ENCODE measurements at places on chromosomes 7 and 10.

GRCh38 chr10:131576341-131577177, 265.0 kb upstream of the TCERG1L start:
- no peak for DNase-seq

DNA sequence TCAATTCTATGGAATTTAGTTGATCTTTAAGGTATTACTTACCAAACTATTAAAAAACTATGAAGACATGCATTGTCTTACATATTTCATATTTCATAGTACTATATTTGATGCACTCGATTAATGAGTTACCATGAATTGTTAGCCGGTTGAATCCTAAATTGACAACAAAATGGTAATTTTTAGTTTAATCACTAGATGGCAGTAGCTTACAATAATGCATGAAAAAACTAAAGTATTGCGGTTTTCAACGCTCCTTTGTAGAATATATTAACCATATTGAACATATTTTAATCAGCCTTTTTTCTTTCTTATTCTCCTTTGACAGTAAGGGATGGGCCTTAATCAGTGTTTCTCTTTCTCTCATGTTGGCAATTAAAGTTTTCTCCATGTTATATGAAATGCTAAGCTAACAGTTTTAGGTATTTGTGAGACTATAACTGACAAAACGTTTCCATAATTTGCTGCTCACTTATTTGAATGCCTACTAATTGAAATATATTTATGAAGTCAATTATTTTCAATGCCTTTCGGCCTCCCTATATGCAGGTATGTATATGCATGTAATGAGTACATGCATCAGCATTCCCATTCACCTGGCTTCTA, 48.5 kb upstream of the ARL4A start:
- no peak for DNase-seq

DNA sequence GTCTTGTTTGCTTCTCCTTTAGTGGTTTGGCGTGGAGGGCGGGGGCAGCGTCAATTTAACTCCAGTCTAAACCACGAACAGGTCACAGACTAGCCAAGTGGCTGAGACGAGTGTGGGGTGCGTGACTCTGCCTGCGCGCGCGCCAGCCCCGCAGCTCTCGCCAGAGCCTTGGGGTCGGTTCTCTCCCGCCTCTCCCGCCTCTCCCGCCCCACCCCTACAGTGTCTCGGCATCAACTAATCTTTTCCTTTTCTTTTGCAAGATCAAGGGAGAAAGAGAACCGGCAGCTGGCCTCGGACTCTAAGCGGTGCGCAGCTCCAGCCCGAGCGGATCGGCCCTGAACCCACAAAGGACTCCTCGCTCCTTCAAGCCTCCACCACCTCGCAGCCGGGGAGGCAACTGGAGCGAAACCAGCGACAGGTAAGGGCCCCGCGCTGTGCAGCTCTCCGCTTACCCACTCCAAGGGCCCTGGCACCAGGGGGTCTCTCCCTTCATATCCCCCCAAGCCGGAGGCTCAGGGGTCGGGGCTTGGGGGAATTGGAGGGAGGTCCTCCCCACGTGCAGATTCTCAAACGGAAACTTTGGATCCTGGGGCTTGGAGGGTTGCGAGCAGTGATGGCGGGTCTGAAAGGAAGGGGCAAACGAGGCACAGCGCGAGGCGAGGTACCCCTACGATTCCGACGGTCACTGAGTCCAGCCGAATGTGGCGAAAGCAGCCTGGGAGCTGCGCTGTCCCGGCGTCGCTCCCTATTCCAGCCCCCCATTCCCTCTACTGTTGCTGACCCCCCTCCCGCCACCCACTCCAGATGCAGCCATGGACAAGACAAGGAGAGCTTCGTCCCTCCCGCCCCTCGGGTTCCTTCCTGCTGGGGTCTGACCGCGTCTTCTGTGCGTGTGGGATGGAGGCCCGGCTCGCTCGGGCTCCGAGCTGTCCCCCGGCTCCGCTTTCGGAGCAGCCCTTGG, 829 bp downstream of the CHRM2 start:
- no peak for DNase-seq

DNA sequence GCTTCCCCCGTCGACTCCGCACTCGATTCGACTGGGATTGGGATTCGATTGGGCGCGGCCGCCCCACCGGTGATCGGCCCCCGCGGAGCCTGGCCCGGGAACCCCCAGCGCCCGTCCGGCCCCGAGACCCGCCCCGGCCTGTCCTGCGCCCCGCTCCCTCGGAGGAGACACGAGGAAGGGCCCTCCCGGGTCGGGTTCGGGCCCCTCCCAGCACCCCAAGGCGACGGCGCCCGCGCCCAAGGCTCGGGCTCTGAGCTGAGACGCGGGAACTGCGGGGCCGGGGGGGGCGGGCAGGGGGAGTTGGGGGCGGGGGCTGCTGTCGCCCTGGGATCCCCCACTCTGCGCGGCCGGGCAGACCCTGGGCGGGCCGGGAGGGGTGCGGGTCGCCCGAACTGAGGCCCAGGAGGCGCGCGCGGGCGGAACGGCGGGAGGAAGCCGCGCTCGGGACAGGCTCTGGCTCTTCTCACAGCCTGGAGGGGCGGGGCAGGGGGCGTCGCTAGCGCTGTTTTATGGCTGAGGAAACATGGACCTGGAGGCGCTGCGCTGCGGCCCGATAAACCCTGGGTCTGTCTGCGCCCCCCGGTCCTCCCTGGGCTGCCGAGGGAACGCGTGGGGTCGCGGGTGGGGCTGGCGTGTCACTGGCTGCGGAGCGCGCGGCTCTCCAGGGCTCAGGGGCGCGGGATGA, 1.7 kb upstream of the NKX6-2 start:
- no peak for DNase-seq

DNA sequence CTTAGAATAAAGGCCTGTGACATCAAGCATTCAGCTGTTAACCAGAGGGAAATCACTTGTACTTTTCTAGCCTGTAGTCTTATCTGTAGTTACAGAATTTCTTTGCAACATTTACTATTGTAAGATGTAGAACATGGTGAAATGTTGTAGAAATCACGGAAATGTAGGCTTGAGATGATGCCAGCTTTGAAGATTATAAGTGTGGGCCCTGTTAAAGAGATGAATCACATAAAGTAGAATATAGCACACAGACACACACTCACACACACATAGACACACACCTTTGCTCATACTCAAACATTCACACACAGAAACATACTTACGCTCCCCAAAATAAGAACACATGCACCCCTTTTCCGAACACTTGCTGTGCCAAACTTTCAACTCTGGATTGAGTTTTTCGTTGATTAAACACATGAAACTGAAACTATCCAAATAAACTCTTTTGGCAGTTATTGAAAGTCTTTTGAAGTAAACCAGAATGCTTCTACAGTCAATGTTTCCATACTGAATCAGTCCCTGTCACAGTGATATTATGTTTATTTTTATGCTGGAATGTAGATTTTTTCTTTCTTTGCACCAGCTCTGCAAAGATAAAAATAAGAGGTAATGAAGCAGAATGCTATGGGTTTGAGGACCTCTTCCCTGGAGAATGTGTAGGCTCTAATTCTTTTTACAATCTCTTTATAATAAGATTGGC, 230.3 kb upstream of the MEOX2 start:
- DNase-seq, result no peak

DNA sequence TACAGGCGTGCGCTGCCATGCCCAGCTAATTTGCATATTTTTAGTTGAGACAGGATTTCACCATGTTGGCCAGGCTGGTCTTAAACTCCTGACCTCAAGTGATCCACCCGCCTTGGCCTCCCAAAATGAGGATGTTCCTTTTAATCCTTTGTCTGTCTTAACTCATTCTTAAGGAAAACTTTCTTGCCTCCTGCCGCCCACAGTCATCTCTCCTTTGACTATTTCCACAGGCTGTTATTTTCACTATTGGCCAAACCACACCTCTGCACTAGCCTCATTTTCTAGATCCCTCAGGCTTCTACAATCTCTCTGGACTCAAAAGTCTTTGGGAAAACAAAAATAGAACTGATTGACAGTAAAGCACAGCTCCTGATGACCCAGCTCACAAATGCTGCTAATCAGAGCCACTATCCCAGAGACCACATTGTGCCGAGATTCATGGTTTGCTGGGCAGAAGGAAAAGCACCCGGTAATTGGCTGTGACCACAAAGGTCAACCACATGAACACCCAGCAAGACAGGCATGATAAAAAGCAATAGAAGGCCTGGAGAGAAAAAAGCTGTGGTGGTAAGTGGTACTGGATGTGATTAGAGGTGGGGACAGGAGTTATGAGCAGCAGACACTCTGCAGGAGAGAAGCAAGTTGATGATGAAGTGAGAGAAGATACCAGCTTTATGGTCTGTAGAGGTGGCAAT, 44.1 kb upstream of the ZNRF2 start:
- no peak for DNase-seq

DNA sequence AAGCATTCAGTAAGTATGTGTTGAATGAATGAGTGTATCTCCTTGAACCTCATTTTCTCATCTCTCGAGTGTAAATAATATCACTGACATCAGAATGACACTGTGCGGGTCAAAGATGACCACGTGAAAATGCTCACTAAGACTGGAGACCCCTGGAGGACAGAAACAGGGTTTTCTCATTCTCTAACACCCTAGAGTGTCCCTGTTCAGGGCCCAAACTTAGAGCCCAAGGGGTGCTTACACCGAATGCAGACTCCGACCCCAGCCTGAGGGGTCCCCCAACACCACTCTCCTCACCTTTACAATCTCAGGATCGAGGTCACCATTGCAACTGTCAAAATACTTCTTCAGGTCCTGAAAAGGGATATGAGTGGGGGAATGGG, 1.4 kb downstream of the CDK5 start:
- DNase-seq, result no peak

DNA sequence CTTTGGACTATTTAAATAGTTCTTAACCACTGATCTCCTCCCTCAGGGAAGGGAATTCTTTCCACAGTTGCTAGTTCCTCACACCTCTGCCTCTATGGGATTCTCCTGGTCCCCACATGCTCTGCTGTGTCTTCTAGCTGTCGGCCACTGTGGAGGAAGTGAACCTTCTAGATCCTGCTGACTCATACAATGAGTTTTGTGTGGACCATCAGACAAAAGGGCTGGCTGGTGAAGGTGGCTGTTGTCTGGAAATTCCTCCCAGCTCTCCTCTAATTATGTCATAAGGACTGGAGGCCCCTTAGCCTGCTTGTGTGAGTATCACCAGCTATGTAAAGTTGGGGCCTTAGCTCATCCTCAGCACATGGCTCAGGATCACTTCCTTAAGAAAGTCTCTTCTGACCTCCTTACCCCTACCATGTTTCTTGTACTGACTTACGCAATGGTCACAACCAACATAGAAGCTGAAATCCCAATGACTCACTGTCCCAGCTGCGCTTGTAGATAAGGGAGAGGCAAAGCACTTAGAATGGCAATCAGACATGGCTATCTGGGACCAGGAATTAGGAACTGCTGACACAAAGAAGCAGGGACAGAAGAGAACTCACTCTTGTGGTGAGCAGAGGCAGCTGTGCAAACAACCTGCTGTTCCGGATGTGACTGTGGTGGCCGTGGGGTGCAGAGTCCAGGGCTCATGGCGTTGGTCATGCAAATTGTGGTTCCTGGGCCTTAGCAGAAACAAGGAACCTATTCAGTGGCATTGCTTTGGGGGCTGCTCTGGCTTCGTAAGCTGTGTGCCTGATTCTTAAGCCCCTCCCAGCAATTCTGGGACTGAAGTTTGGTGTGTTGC, 2.5 kb upstream of the MACC1 start:
- DNase-seq, result no peak

DNA sequence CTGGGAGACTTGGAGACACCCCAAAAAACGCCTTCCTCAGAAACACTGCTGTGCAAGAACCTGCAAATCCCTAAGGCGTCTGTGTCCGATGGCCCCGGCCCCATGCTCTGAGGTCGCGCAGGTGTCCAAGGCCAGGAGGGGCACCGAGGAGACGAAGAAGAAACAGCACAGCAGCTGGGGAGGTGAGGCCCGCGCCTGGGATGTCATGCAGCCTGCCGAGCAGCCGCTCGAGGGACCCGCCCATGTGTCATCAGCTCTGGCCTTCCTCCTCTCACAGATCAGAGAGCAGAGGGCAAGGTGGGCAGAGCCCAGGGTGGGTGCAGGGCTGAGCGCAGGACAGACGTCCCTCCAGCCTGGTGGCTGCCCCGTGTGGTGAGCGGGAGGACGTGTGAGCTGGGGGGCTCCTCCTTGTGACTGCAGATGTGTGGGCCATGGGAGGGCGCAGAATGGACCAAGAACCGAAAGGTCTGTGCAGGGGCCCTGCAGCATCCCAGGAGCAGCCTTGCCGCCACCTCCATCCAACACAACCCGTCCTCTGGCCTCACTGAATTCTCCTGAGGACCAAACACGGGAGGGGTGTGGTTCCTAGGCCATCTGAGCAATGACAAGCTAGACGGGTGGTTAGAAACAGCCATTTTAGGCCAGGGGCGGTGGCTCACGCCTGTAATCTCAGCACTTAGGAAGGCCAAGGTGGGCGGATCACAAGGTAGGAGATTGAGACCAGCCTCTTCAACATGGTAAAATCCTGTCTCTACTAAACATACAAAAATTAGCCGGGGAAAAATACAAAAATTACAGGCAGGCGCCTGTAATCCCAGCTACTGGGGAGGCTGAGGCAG, 13.1 kb upstream of the GPER1 start:
- DNase-seq, result no peak

- no peak for DNase-seq
These were observed 22.1 kb downstream of the CFAP46 start for GRCh38 chr10:132920101-132920925.

DNA sequence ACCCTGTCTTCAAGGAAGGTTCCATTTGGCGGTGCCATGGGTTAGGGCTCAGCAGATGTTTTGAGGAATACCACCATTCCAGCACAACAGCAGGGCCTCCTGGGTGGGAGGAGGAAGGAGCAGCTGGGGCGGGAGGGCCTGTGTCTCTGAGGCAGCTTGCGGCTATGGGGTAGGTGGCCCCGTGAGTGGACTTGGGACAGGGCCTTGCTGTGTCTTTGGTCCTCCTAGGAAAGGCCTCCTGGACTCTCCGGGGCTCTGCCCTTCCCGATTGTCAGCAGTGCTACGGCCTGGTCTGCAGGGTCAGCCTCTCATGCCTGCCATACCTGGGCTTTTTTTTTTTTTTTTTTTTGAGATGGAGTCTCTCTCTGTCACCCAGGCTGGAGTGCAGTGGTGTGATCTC, 96.7 kb downstream of the PAXIP1 start:
- DNase-seq, result no peak

- DNase-seq, result no peak
These were observed 8.5 kb downstream of the ITPRIP start for GRCh38 chr10:104329735-104330134.

DNA sequence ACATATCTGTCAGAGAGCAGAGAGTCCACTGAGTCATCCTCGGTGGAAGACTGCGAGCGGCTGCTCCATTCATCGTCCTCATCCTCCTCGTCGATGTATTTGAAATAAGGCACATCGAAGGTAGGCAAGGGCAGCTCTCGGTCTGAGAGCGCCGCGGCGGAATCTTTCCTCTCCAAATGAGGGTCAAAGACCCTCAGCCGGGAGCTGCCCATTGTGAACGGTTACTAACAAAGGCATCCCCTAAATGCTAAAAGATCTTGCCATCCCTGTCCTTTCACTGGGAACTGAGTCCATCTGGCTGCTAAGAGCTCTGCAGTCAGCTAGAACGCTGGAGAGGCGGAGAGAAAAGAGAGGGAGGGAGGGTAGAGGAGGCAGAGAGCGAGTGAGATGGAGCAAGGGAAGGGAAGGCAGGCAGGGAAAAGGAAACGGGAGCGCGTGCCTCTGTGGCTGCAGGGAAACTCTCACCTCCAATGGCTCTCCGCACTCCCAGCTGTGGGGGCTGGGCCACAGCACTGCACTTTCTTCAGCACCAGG, 163.4 kb downstream of the RAPGEF5 start:
- DNase-seq, result no peak
